ENCODE measurements at places on chromosomes 7 and 10.

- peak; percentile 89 for DNase-seq
These were observed 428 bp upstream of the MCMBP start for GRCh38 chr10:119872860-119873681.

DNA sequence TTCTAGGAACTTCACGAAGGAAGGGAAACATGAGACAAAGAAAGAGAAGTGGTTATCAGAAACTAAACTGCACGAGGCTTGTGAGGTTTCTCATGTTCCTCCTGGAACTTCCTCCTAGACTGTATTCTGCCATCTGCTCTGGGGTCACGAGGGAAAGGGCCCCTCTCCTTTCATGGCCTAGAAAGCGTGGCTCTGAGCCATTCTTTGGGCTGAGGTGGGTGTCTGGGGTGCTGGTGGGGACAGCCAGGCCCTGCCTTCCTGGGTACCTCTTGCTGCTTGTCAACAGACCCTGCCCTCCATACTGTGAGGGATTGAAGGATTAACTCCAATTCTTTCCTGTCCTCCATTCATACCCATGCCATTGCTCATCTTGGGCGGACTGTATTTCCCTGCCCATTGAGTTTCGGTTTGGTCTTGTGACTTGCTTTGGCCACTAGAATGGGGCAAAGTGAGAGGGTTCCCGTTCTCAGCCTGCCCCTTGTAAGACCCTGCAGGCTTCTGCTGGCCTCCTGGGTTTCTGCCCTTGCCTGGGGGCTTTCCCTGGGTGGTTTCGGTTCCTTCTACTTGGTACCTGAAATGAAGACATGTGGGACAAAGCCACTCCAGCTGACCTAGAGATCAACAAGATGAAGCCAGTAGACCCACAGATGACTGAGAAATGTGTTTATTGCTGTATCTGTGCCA lies 14.9 kb upstream of the GIMAP8 start:
- no peak for DNase-seq

GRCh38 chr10:58435297-58435985 lies 50.2 kb downstream of the TFAM start:
- peak; percentile 17 for DNase-seq

DNA sequence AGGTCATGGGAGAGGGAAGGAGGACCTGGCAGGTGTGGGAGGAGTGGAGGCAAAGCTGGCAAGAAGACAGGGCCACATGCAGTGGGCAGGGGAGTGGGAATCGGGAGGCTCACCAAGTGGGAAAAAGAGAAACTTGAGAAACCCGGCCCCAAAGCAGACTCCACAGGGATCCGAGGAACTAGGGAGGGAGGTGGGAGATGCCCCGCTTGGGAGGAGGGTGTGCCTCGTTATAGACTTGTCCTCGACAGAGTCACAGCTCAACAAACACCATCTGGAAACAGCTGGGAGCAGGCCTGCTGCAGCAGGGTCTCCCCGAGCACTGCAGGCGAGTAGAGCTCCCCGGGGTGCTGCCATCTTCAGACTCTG lies 54.8 kb downstream of the MKI67 start:
- DNase-seq: no peak

GRCh38 chr7:37901890-37902524 lies 14.6 kb downstream of the SFRP4 start:
- no peak for DNase-seq

GRCh38 chr7:148334959-148335577 lies 255.5 kb upstream of the C7orf33 start:
- no peak for DNase-seq

DNA sequence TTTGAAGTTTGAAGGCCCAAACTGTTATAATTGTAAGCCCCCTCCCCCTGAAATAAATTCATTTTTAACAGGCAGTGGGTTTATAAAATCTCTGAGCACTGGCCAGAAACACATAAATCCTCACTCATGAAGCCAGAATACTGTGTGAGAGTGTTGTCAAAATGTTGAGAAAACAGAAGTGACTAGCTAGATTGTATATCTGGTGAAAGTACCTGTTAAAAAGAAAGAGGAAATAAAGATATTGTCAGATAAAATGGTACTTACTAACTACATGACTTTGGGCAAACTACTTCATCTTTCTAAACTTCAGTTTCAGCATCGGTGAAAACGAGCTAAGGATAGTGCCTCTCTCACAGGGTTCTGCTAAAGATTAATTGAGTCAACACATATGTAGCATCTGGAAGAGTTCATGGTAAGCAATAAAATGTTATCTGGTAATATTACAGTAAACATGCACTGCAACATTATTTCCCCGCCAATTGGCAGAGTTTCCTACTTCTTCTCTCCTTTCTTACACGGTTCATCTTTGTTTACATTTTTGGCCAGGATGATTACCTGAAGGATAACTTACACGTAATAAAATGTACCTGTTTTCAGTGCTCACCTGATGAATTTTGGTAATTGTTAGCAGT lies 202.5 kb upstream of the CHRM2 start:
- DNase-seq: no peak

- no peak for DNase-seq
These were observed 502.5 kb upstream of the GHITM start for GRCh38 chr10:83636826-83637225.

DNA sequence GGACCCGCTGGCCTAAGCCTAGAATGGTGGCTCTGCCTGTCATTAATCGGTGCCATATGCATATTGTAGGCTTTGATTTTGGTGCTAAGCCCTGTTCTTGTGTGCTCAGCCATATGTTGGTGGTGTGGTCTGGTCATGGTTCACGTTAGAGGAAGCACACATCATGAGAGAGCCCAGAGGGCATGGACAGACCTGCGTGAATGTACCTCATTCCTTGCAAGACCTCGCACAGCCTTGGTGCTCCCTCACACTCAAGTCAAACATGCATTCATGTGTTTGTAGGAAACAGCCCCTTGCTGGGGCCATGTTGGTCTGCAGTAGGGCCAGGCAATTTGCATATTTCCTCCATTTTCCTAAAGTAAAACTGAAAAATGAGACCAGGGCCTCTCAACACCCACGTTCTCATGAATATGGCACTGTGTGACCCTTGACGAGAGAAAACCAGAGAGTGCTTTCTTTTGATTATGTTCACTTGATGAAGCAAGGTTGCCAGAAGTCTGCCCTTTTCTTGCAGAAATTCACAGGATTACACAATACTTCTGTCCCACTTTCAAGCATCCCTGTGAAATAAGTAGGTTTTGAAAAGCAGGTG lies 268.7 kb downstream of the CELF2 start:
- DNase-seq: no peak

DNA sequence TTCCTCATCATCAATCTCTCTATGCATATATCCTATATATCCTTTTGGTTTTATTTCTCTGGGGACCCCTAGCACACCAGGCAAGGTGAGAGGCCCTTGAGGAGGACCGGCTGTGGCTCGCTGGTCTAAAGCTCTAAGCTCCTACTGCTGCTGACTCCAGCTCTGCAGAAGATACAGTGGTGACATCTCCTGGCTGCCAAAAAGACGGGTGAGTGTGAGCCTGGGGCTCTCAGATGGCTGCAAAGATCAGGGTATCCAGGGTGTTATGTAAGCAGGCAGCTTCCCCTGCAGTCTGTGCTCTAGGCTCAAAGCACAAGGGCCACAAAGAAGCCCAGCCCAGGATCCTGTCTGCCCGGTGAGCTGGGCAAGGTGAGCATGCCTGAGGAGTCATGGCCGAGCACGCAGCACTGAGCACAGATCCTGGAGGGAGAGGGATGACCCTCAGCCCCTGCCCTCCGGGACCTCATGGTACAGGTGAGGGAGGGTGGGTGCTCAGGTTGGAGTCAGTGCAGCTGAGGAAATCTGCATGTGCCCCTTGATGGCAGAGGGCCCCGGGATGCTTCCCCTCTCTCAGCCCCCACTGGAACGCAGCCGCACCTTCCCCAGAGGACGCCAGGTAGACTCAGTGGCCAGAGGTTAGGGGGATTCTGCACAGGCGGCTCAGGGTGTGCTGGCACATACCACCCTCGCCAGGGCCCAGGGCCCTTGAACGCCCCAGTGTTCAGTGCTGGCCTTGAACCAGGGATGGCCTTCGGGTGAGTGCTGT lies 95.4 kb upstream of the INSIG1 start:
- DNase-seq: no peak

DNA sequence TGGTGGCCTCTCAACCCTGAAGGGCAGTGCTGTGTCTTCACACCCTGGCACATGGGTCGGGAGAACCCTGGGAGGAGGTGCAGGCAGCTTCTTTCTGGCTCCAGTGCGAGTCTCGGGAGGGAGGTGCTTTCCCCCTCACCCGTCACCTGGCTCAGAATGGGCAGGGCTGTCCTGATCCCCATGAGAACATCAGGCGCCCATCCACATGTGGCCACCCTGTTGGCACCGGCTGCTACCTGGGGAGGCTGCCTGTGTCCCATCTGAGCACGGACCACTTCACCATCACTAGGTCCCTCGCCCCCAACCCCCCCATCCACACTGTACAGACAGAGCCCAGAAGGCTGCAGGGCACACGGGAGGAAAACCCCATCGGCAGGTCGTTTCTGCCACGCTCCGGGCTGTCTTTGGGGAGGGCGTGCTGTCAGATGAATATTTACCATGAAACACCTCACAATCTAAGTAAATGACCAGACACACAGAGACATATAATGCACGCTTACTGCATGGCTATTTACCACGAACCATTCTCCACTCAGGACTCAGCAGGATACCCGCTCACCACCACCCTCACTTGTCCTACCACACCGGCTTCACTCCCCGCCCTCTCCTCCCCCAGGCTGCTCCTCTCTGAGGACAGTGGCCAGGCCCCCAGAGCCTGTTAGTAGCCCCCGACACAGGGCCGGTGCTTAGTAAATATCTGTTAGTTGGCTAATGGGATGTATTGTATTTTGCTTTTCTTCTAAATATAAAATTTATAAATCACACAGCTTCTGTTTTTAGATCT lies 282.2 kb downstream of the DNAJB6 start:
- DNase-seq: no peak

DNA sequence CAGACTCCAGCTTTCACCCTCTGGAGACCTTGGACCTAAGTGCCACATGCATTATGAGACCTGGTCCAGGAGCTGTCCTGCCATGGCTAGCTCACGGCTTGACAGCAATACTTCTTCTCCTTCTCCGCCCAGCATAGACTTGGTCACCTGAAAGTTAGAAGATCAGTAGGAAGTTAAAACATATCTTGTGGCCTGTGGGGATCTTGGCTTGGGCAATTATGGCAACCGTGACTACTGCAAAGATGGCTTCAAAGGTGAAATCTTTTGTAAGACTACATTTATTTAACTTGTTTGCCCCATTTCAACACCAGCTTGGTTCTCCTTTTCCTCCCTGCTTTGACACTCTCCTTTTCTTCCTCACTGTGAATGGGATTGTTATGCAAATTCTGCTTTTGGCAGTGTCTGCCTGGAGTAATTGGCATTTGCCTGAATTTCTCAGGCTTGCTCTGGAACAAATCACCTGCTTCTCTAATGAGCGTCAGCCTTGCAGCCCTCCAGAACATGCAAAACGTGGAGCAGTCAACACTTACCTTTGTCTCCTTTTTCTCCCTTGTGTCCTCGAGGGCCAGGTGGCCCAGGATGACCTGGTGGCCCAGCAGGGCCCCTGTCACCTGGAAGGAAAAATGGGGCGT lies 53.4 kb downstream of the COL17A1 start:
- no peak for DNase-seq

- DNase-seq: no peak
These were observed 123.1 kb upstream of the INHBA start for GRCh38 chr7:41825927-41826480.

- no peak for DNase-seq
These were observed 1.0 kb downstream of the PAXIP1 start for GRCh38 chr7:155001756-155002410.

GRCh38 chr10:132554991-132555647 lies 17.5 kb downstream of the INPP5A start:
- DNase-seq: peak; percentile 51

GRCh38 chr10:112680586-112680985 lies 233.6 kb downstream of the VTI1A start:
- no peak for DNase-seq

DNA sequence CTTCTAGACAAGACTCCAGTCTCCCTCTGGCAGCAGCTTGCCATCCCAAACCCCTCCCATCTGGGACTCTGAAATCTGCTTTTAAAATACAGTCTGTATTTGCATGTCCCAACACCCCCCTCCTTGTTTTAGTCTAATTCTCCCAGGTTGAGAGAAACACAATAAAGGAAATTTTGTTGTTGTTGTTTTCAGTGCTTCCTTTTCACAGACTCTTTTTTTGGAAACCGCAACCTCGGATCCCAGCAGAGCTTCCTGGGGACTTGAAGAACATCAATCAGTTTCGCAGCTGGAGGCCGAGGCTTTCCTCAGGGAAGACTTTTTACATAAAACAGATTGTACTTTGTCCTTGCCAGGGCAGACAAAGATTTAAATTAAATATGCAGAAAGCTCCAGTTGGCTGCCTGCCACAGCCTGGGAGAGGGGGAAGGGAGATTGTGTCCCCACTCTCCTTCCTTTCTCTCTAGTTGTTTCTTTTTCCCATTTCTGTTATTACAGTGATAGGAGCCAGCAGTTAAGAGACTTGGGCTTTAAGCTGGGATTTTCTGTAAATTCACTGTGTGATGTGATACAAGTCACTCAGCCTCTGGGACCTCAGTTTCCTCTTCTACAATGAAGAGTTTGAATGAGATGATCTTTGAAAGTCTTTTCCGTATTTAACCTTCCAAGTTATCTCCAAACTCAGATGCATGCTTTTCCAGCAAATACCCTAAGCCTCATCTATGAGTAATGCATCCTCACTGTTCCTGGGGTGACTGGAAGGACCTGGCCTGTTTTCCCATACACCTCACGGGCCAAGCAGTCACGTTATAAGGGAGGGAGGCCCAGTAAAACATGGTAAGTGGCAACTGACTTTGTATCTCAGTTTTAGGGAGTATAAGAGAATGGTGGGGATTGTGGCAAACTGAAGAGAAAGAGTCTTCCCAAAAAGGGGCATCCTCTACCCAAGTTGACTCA lies 192.3 kb downstream of the REEP3 start:
- DNase-seq: no peak

DNA sequence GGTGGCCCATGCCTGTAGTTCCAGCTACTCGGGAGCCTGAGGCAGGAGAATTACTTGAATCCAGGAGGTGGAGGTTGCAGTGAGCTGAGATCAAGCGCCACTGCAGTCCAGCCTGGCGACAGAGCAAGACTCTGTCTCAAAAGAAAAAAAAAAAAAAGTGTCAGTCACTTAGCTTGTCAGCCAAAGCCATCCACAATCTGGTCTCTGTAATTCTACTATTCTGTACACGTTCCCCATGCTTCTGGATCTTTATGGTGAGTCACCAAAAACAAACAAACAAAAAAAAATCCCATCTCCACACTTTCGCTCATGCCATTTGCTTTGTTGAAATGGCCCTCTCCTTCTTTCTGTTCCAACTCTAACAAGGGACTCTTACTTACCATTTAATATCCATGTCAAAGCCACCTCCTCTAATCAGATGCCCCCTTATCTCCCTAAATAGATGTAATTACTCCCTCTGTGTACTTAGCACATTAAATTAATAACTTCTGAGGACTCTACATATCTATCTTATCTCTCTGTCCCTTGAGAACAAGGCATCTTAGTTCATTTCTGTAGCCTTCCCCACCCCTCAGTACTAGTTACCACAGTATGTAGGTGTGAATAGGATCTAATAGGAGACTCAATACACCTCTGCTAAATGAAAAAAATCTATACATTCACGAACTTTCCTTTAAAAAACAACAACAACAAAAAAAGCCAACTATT lies 128.4 kb downstream of the ELMO1 start:
- DNase-seq: no peak
